CD4-positive, alpha-beta T cell (primary cell): ENCODE measurements at places on chromosomes 3 and 15.

DNA sequence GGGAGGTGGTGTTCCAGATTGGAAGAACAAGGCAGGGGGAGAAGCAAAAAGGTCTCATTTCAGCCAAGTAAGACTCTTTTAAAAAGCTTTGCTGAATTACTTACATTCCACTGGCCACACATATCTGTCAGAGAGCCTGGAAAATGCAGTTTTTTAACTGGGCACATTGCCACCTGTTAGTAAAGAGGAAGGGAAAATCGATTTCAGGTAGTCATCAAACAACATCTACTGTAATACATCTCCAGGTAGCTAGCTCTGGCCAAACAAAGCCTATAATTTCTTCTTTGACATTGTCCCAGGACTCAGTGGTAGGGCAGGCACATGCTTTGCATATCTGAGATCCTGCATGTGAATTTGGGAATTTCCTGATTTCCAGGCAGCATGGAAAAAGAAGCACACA lies 480.7 kb upstream of the SUCLG2 start:
- no peak for DNase-seq

- no peak for DNase-seq
These were observed 833.7 kb downstream of the FHIT start for GRCh38 chr3:60417576-60417975.

GRCh38 chr3:69696367-69696766 lies 42.9 kb upstream of the MITF start:
- DNase-seq: no peak

GRCh38 chr3:120831066-120831465 lies 76.9 kb upstream of the STXBP5L start:
- DNase-seq: no peak

DNA sequence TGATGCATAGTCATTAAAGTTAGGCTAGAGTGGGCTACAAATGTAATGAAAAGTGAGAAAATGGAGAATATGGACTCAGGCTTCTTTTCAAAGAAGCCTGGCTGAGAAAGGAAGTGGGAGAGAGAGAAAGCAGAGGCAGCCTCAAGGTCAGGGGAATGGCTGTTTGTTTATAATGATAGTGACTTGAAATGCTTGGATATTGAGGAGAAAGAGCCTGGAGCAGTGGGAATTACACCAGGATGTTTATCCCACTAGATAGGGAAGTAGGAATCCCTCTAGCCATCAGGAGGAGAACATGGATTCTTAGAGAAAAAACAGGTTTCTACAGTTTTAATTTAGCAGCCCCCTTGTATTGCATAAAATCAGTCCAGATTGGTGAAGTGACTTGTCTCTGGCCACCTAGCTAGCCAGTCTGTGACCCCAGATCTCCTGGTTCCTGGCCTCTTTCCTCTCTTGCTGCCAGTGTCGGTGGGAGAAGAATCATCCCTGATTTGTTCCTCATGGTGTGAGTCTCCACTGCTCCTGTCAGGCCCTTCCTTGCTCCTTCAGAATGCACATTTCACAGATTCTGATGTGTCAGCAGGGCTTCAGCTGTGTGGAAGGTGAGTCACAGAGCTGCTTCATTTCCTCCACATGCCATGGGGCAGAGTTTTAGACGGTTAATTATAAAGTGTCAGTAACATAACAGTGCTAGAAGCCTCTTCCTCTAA lies 32.9 kb downstream of the SEMA6D start:
- DNase-seq: no peak

DNA sequence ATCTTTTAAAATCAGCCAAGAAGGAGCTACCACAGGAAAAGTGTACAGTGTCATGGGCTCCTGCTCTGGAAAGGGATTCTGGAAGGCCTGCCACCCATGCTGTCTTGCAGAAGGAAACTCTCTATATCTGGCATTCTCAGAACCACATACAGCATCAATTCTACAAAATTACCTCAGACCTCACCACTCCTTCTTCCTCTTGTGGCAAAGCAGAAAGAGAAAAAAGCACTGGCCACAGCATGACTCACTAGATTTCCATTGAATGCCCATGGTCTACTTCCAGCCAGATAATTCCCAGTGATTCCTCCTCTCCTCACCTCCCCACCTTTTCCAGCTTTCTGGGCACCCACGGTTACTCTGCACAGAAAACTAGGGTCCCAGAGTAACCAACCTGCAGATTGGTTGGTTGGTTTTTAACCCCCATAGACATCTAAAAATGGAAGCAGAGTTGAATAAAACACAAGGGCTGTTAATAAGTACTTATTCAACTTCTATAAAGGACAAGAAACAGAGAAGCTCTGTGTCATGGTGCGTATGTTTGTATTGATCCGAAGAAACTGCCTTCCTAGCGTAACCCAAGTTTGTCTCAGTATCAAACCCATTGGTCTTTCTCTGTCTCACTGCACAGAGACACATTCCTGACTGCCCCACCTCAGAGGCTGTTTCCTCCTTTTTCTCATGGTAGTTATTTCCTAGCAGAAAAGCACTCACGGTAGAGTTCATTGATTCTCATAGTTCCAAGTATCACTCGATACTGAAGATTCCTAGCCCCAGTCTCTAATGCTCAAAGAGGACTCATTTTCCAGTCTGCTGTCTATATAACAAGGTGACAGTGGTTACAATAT lies 67.7 kb downstream of the LDHAL6B start:
- DNase-seq: no peak

DNA sequence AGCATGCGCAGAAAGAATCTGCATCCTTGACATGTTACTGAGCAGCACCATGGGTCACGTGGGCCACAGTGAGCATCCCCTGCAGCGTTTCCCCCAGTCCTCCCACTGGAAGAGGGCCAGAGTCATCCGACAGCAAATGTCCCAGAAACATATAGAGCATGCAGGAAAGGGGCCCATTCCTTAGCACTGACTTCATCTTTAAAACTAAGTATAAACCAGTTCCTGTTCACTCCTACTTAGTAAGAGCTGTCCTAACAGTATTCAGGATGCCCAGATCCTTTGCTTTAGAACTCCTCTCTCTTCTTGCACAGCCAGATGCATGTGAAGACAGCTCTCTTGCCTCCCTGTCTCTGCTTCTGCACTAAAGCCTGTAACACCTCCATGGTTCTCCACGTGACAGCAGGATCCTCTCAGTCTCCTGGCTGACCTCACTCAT lies 79.3 kb upstream of the OXTR start:
- no peak for DNase-seq
